Left lung (tissue), 14 donors: ENCODE measurements at places on chromosomes 2 and 18.
A peak's percentile ranks its signal among the peaks of the same experiment; 100 is the strongest.

- no peaks in the 10 kb centered on the region for H3K36me3 ChIP-seq
- H3K4me1 ChIP-seq, result peaks cover 11% of the 10 kb centered on the region
- no peak within 1 kb of the TSS for H3K4me3 ChIP-seq
- H3K27me3 ChIP-seq, result no peaks in the 10 kb centered on the region
- peak; percentile 60 for DNase-seq
Measured at GRCh38 chr2:218607436-218608115, at the start of gene PLCD4. PLCD4 (plus strand) TSS chr2:218607899; CDS start chr2:218615740, 7,841 bp downstream.

- no peaks in the 10 kb centered on the region for H3K4me1 ChIP-seq
- no peak overlapping the region for H3K4me3 ChIP-seq
- no peaks in the 10 kb centered on the region for H3K27me3 ChIP-seq
- H3K27ac ChIP-seq, result no peak overlapping the region
- H3K36me3 ChIP-seq, result no peaks in the 10 kb centered on the region
Measured at GRCh38 chr2:64837116-64837731, 152.0 kb upstream of the SLC1A4 start.

- no peaks in the 10 kb centered on the region for H3K27me3 ChIP-seq
- H3K27ac ChIP-seq, result peak overlapping the region; percentile 60
- H3K36me3 ChIP-seq, result no peaks in the 10 kb centered on the region
- peak overlapping the region; percentile 83 for H3K4me3 ChIP-seq
- peaks cover 57% of the 10 kb centered on the region for H3K4me1 ChIP-seq
- DNase-seq, result no peak
Measured at GRCh38 chr2:37084797-37085196, 479 bp downstream of the GPATCH11 start.

GRCh38 chr2:150404147-150404546 lies 83.3 kb downstream of the RND3 start:
- H3K27me3 ChIP-seq, result no peaks in the 10 kb centered on the region
- H3K4me3 ChIP-seq, result no peak overlapping the region

- H3K27ac ChIP-seq, result peak overlapping the region; percentile 76
- peaks cover 83% of the 10 kb centered on the region for H3K4me1 ChIP-seq
- H3K27me3 ChIP-seq, result no peaks in the 10 kb centered on the region
- no peaks in the 10 kb centered on the region for H3K36me3 ChIP-seq
- DNase-seq, result no peak
Measured at GRCh38 chr2:48320742-48321141, 209.2 kb upstream of the STON1 start.

DNA sequence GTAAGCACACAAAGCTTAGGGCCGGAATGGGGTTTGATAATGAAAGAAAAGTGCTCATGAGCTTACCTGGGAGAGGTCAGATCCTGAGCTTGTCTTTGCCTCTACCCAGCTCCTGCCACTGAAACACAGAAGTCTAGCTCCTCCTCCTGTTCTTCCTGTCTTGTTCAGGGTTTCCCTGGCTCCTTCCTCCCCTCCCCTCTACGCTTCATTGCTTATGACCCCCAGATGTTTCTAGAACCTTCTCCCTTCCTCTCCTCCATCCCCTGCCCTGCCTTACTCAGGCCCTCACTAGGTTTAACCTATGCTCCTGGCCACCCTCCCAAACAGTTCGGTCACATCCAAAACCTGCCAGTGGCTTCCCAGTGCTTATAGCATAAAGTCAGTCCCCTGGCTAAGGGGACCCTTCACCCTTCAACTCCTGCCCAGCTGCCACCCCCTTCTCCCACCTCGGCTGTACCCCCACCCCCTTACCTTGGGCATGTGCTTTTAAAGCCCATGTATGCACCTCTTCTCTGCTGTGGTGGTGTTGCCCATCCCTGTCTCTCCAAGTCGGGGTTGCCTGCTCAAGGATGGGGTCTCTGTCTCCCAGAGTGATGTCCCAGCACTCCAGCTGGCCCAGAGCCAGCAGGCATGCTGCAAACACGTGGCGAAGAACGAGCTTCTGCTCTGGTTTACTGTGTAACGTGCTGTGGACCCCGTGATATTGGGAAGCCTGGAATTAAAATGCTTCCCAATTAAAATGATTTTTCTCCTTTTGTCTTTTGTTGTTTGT lies 233.6 kb downstream of the TPGS2 start:
- DNase-seq, result no peak
- no peak overlapping the region for H3K4me3 ChIP-seq
- H3K27me3 ChIP-seq, result no peaks in the 10 kb centered on the region
- H3K27ac ChIP-seq, result no peak overlapping the region

GRCh38 chr2:9975805-9976447 lies 24.4 kb downstream of the GRHL1 start:
- H3K4me1 ChIP-seq, result peaks cover 32% of the 10 kb centered on the region
- no peak overlapping the region for H3K27ac ChIP-seq
- DNase-seq, result no peak
- no peaks in the 10 kb centered on the region for H3K27me3 ChIP-seq
- no peaks in the 10 kb centered on the region for H3K36me3 ChIP-seq

DNA sequence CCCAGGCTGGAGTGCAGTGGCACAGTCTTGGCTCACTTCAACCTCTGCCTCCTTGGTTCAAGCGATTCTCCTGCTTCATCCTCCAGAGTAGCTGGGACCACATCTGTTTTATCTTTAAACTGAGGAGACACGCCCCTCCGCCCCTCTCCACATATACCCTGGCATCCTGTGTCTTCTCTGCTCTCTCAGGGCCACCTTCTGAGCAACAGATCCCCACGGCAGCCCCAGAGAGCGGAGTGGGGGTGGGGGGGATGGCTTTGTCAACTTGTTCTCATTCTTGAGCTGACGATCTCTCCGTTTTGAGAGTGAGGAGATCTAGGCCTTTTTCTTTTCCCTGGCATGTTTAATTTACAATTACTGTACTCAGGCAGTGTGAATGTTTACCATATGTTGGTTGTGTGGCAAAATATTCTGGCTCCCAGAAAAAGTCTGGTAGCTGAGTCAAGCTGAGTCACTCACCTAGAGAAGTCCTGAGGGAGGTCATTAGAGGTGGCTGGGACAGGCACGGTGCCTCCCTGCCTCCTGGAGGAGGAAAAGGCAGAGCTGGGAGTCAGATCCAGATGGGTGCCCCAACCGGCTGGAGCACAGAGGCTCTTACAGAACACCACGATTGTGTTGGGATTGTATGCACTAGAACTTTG lies 19.5 kb upstream of the ID2 start:
- H3K27ac ChIP-seq, result no peak overlapping the region
- no peak for DNase-seq
- H3K36me3 ChIP-seq, result no peaks in the 10 kb centered on the region
- no peaks in the 10 kb centered on the region for H3K27me3 ChIP-seq

- peaks cover 4% of the 10 kb centered on the region for H3K4me1 ChIP-seq
- H3K4me3 ChIP-seq, result no peak overlapping the region
- H3K27ac ChIP-seq, result no peak overlapping the region
- no peak for DNase-seq
Measured at GRCh38 chr2:136360790-136361189, 242.8 kb upstream of the CXCR4 start.

DNA sequence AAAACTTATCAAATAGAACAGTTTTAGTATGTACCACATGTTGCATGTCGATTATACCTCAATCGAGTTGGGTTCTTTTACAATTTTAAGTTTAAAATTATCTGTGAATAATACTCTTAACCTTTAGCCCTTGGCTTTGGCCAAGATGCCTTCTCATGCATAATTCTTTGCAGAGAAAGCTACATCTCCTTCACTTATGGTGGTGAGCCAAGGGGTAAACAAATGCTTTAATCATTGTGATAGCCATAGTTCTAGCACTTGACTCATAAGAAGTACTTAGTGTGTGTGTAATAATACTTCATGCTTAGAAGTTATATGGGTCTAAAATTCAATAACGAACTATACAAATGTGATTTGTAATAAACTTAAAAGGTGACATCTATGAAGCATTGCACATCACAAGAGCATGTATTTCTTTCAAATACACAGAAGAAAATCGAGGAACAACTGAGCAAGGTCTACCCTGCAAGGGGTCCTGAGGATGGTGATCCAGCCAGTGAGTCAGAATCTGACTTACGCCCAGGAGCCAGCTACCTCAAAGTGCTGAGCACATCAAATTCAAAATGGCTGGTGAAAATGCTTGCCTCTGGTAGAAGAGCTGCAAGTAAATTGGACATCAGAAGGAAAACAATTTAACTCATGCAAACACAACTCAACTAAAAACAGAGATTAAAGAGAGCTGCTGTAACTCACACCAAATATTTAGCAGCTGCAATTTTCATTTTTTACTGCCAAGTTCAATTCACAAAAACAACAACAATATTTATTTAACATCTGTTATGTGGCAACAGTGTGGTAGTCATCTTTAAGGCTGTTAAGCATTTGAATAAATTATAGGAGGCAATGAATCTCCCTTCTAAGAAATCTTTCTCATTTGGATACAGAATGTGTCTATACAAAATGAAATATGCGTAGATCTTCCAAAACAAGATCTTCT lies 23.8 kb upstream of the TTC39C start:
- H3K27ac ChIP-seq, result no peak overlapping the region
- DNase-seq, result no peak
- no peaks in the 10 kb centered on the region for H3K27me3 ChIP-seq
- H3K36me3 ChIP-seq, result no peaks in the 10 kb centered on the region

DNA sequence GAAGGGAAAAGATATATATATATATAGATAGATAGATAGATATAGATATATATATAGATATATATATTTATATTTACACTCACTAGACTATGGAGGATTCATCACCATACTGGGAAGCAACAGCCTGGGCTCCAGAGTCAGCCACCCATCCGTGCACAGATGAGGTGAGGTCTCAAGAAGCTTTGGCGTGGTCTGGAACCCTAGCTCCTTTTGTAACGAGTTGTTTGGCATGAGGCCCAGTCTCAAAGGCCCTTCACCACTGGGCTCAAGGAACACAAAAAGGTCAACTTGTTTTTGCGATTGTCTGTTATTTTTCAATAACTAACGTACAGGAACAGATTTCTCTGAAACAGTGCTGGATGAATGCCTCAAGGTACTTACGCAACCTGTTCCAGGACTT lies 448.7 kb downstream of the CMPK2 start:
- no peaks in the 10 kb centered on the region for H3K4me1 ChIP-seq
- no peak for DNase-seq
- no peak overlapping the region for H3K27ac ChIP-seq
- no peaks in the 10 kb centered on the region for H3K36me3 ChIP-seq
- no peaks in the 10 kb centered on the region for H3K27me3 ChIP-seq

DNA sequence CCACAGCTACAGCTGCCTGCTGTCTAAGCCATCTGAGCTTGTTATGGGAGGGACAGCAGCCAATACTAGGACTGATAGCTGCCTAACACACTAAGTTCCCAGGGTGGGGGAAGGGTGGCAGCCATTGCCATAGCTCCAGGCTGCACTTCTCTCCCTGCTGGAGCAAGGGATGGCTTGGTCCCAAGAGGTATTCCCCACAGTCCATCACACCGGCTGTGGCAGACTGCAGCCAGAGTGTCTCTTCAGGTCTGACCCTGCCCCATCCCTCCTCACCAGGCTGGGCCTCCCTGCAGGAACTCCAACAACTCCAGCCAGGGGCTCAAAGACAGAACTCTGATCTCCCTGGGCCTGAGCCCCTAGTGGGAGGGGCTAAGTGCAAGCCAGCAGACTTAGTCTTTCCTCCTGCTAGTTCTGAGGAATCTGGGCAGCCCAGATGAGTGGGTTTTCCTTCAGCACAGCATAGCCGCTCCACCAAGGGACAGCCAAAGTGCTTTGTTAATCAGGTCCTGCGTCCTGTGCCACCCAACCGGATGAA lies 632.1 kb downstream of the SOCS6 start:
- H3K4me1 ChIP-seq, result no peaks in the 10 kb centered on the region
- no peak overlapping the region for H3K27ac ChIP-seq
- no peak overlapping the region for H3K4me3 ChIP-seq
- no peaks in the 10 kb centered on the region for H3K36me3 ChIP-seq

- no peaks in the 10 kb centered on the region for H3K4me1 ChIP-seq
- H3K4me3 ChIP-seq, result no peak overlapping the region
- H3K36me3 ChIP-seq, result no peaks in the 10 kb centered on the region
- no peak overlapping the region for H3K27ac ChIP-seq
Measured at GRCh38 chr2:3349211-3349693, 28.4 kb downstream of the EIPR1 start.

DNA sequence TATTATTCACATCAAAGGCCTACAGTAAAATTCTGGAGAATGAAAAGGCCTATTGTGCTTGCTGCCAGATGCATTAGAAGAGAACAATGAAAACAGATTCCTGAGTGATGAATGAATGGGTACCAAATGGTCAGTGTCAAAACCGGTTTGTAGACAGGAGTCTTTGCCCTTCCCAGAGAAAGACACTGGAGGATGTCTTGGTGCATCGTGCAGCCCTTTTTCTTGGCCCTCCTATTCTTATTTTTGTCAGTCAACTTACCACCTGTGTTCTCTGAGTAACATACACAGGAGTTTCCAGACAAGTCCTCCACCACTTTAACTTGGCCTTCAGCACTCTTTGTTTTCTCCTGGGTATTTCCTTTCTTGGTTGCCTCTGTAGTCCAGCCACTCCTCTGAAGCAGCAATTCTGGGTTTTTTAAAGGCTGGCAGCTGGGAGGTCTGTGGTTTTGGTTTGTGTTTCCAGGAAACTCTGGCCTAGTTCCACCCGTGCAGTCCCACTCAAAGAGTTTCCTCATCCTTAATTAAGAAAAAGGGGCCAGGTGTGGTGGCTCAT lies 29.4 kb downstream of the PSTPIP2 start:
- no peaks in the 10 kb centered on the region for H3K4me1 ChIP-seq
- H3K36me3 ChIP-seq, result no peaks in the 10 kb centered on the region

DNA sequence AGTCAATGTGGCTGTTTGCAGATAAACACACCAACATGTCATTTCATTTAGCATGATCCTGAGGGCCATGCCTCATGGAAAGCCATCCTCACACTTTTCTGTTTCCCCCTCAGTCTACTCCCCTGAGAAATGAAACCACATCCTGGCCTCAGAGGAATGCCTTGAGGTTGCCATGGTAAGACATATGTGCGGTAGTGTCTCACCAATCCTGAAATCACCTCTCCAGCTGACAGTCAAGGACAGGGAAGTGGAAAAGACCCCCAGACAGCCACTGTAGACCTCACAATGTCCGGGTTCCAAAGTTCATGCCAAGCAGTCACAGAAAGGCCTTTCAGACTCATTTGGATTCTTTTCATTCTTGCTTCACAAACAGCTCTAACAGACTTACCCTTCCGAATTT lies 175.2 kb upstream of the PKDCC start:
- H3K4me3 ChIP-seq, result no peak overlapping the region
- H3K27ac ChIP-seq, result no peak overlapping the region
- no peaks in the 10 kb centered on the region for H3K27me3 ChIP-seq
- H3K36me3 ChIP-seq, result no peaks in the 10 kb centered on the region

GRCh38 chr2:74181739-74182138 lies 3.1 kb upstream of the MOB1A start:
- no peak for DNase-seq
- H3K4me3 ChIP-seq, result no peak overlapping the region
- no peaks in the 10 kb centered on the region for H3K27me3 ChIP-seq
- peak overlapping the region; percentile 83 for H3K27ac ChIP-seq
- H3K36me3 ChIP-seq, result no peaks in the 10 kb centered on the region

DNA sequence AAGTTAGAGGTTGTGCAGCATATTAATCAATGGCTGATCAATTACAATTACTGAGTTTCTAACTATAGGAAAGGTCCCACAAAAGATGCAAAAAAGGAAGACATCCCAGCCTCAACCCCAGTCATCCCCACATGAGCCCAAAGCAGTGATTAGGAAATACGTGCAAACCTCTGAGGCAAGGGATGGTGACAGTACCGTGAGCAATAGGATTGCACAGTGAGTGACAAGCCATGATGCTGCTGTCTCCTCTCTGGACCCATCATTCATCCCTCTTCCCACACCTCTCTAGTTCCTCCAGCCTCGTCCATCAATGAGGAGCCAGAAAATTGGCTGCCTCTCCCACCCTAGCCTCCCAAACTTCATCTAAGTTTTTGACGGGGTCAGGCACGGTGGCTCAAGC lies 4.0 kb upstream of the SLC11A1 start:
- no peak overlapping the region for H3K27ac ChIP-seq
- DNase-seq, result no peak
- no peaks in the 10 kb centered on the region for H3K27me3 ChIP-seq
- no peak overlapping the region for H3K4me3 ChIP-seq
- no peaks in the 10 kb centered on the region for H3K36me3 ChIP-seq
